ENCODE measurements at places on chromosomes 12 and 14.

DNA sequence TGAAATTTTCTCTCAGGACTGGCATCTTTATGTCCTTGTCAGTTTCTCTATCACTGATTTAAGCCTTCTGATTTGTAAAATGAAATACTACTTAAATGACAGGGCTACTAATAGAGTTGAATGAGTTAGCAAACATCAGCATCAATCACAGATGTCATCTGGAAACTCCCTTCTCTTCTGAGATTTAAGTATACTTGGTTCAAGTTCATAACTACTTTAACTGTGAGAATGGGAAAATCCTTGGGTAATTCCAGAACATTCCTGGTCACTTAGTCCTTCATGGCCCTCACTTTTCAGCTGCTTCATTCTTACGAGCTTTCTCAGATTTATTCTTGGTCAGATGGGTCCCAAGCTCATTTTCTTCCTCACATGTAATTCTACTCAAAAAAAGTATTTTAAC lies 1655.3 kb upstream of the FLRT2 start:
- no peak for DNase-seq

GRCh38 chr12:32693036-32693435 lies 13.9 kb downstream of the DNM1L start:
- no peak for DNase-seq

DNA sequence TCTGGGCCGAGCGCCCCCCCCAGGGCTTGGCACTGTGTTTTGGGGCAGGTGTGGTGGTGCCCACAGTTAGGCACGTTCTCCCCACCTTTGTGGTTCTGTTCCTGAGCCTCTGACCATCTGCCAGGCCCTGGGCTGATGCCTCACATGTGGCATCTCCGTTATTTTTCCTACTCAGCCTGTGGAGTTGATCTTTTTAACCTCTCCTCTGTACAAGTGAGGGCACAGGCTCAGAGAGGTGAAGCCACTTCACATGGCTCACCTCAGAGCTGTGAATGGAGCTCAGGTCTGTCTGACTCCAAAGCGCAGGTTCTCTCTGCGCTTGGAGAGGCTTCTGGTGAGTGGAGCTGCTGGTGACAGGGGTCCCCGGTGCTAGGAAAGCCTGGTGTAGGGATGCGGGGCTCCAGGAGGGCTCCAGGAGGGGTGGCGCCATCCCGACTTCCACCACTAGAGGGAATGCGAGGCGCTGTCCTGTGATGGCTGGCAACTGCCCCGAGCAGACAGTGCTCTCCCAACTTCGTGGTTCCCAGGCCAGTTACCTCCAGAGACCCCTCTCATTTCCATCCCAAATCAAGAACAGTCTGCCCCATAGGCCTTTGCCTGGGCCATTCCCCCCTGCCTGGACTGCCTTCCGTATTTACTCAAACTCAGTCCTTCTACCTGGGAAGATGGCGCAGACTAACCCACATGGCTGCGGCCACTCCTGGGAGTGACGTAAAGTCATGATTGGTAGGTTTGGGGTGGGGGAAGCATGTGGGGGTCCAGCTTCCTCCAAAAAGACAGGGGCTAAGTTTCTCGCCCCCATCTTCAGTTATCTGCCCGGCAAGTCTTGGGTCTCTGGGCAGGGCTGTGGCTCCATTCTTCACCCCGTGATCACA lies 9.9 kb downstream of the BCL7A start:
- DNase-seq = no peak

GRCh38 chr12:92650228-92650822 lies 52.5 kb upstream of the PLEKHG7 start:
- no peak for DNase-seq

DNA sequence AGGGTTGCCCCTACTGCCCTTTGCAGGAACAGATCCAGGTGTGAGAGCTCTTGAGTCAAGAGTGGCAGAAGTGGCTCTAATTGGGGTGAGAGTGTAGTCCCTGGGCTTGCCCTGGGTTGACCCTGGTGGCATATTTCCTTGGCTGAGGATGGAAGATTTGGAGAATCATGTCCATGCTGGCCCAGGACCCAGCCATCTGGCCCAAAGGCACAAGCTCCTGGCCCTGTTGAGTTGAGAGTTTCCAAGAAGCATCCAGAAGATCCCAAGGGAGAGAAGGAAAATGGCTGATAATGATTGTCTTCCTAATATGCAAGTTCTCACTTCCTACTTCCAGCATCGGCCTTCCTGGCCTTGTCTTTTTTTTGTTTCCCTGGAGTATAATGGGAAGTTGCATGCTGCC lies 55.5 kb upstream of the SRSF5 start:
- no peak for DNase-seq
